Right lobe of liver (tissue), 6 donors: ENCODE measurements at places on chromosomes 3 and 15. TPM values are rescaled to one million over a fixed set of nuclear protein-coding genes. Genes with fewer than 3 reads are reported as not detected.

Gene NOX5
- not detected for total RNA-seq

GRCh38 chr3:179613807-179614206 lies 9.2 kb downstream of the NDUFB5 start:
- no peak for DNase-seq

- DNase-seq, result no peak
These were observed 199.6 kb upstream of the LYSMD4 start for GRCh38 chr15:99932676-99933402.

- peak; percentile 83 for DNase-seq
These were observed 1.6 kb downstream of the NR2F2 start for GRCh38 chr15:96331945-96332636.

- DNase-seq, result no peak
These were observed 26.6 kb upstream of the FLNB start for GRCh38 chr3:57981483-57982087.

DNA sequence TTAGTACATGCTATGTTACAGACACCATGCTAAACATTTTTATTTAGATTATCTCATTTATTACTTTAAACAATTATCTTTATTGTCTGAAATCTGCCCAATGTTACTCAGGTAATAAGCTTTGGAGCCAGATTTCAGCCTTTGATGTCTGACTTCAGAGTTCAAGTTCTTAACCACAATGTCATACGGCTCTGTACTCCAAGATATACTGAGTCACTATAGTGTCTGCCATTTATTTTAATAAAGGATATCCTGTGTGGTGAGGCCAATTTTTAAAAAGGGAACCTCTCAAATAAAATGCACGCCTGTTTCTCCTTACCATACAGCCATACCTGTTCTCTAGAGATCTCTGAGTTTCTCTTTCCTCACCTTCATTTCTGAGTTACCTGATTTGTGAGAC lies 193.1 kb downstream of the EPHA3 start:
- no peak for DNase-seq

DNA sequence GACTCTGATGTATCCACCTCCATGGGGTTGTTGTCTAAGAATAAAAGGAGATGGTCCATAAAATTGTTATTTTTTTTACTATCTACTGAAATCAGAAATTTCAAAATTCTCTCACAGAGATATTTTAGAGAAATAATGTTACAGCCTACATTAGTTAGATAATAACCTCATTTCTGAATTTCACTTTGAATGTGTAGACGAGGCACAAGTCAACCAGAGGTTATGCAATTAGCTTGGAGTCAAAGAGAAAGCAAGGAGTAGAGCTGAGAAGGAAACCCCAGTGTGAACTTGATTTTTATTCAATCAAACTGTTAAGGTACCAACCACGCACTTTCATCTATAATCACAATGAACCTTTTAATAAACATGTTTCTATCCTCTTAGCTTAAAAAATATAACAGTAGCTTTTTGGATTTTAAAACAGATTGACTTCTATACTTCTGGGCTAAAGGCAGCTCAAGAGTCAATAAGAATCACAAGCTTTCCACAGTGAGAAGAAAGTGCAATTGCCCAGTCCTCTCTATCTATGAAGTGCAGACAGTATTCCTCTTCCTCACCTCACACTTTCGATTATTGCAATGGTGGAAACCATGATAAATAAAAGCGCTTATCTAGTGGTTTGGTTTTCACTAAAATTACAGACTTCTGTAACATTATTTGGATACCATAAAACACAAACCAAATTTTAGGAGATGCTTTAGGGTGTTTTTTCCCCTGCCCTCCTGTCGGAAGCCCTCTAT lies 403.2 kb downstream of the ZBTB20 start:
- no peak for DNase-seq

Gene ANKUB1
- total RNA-seq, result not detected

DNA sequence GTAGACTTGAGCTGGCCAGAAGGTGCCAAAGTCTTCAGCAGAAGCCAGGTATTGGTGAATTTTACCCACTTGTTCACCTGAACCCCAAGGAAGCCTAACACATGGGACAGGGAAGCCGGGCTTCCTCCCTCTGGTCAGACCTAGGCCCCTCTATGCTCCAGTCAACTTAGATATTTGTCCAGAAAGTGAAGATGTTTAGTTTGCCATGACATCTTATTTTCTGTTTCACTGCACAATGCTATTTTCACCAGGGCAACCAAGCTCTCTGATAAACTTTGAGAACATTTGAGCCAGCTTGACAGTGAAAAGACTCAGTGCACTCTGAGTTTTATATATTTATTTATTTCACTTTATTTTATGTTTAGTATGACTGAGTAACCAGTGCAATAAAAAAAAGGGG lies 71.0 kb downstream of the SOX14 start:
- DNase-seq, result no peak

DNA sequence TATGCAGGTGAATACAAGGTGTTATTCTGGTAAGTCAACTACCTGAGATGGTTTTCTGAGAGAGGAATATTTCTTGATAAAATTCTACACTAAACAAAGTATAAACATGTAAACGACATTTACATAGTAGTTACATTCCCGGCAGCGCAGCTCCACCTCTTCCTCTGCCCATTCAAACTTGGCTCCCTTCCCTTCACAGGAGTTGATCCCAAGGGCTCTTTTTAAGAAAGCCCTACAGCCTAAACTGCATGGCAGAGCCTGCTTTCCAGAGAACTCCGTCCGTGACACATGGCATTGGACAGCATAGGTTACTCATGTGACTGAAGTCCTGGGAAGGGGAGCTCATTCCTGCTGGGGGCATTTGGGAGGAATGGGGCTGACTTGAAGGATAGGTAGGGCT lies 22.0 kb upstream of the LCTL start:
- no peak for DNase-seq

DNA sequence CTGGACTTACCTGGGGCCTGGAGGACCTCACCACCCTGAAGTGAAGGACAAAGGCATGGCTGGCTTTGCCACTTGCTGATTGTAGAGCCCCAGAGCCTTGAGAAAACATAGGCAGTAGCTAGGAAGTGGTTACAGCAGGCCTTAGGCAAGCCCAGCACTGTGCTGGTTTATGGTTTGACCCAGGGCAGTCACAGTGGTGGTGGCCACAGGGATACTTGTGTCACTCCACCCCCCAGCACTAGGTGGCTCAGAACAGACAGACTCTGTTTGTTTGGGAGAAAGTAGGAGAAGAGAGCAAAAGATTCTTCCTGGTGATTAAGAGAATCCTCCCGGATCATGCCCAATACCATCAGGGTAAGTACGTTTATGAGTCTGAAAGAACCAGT lies 13.2 kb upstream of the COL8A1 start:
- DNase-seq, result no peak

GRCh38 chr15:90914305-90915080 lies 11.4 kb downstream of the MAN2A2 start:
- peak; percentile 53 for DNase-seq

DNA sequence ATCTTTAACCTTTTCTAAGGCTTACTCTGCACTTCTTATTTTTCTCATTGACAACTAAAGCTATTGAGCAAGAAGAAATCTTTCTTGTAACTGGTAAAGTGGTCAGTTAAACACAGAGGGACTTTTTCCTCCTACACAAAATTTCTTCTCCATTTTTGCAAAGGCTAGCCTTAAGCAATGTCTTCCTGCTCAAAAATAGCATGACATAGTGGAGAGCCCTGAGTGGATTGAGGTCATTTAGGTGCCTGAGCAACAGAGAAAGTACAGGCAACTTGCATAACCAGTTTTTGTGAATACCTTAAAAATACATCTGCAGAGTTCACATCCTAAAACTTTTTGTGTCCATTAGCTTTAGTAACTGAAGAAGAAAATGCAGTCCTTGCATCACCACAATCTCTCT lies 144.7 kb upstream of the TTC14 start:
- no peak for DNase-seq

DNA sequence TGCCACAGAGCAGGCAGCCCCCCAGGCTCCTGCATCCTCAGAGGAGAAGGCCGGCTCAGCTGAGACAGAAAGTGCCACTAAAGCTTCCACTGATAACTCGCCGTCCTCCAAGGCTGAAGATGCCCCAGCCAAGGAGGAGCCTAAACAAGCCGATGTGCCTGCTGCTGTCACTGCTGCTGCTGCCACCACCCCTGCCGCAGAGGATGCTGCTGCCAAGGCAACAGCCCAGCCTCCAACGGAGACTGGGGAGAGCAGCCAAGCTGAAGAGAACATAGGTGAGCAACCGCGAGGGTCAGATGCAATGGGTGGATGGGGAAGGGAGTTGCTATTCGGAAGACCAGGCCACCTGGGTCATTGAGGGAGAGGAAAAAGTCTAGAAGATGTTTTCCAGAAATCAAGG lies 53.0 kb downstream of the GAP43 start:
- DNase-seq, result peak; percentile 22

Gene ZBBX
- total RNA-seq, result not detected

DNA sequence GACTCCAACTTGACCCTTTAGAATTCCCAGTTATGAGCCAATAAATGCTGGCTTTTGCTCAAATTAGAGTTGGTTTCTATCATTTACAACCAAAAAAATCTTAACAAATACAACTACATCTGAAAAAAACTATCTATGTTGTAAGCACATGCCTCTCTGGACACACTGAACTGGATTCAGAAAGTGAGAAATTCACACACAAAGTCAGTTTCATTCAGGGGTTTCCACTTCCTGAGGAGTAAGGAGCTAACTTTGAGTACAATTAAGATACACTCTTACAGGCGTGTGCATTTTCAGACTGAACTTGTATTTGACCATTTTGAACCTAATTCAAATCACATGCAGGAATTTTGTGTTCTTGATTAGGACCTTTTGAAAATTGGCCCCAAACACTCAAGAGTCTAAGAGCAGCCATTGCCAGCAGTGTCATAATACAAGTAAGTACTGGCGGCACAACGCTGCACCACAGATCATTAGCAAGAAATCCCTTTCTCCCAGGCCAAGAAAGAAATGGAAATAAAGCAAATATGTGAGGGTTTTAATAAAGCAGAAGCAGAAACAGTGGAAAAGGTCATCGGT lies 31.2 kb downstream of the LINS1 start:
- no peak for DNase-seq

DNA sequence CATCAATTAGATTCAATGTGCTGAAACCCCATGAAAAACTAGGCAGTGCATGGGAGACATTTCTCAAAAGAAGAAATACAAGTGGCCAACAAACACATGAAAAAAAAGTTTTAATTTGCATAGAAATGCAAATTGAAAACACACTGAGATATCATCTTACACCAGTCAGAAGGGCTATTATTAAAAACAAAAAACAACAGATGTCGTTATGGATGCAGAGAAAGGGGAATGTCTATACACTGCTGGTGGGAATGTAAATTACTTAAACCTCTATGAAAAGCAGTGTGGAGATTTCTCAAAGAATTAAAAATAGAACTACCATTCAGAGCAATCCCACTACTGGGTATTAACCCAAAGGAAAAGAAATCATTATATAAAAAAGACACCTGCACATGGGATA lies 98.7 kb downstream of the CCNL1 start:
- no peak for DNase-seq

Gene C3orf49
- not detected for total RNA-seq

- DNase-seq, result no peak
These were observed 177.8 kb upstream of the GOLGA6L4 start for GRCh38 chr15:84057714-84058331.
